Astrocyte (in vitro differentiated cells and primary cell): ENCODE measurements at places on chromosomes 7 and 10. TPM values are rescaled to one million over a fixed set of nuclear protein-coding genes. Genes with fewer than 3 reads are reported as not detected.

CCL24 gene
- not detected in 2 replicates for total RNA-seq

DNA sequence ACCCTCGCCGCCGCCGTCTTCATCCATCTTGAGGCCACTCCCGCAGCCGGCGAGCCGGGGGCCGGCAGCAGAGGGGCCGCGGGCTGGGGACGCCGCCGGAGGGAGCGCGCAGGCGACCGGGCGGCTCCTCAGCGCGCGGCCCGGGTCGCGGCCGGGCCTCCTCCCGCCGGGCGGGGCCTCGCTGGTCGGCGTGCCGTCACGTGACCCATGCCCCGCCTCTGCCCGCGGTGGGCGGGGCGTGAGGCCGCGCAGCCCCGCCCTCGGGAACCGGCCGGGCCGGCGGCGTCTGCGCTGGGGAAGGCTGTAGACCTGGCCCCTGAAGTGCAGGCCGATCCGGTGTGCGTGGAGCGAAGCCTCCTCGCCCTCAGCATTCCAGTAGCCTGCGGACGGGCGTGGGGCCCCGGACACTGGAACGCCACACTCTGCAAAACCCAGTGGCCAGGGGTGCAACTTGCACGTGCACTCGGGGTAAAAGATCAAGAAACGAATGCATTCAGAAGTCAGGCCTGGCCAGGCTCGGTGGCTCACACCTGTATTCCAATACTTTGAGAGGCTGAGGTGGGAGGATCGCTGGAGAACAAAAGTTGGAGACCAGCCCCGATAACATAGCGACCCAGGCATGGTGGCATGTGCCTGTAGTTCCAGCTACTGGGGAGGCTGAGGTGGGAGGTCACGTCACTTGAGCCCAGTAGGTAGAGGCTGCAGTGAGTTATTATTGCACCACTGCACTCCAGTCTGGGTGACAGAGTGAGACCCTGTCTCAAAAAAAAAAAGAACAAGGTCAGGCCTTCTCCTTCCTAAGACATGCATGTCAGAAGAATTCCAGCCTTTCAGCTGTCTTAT, at the start of gene CYTH3:
CYTH3 (minus strand) TSS at position 144 of the 843 bp plus-strand sequence; CDS start at position 27, 117 bp downstream.
- no peak for DNase-seq

GRCh38 chr10:84166620-84167288, 6.8 kb upstream of the GPR15LG start:
- no peak for DNase-seq

- DNase-seq: peak; percentile 7
Measured at GRCh38 chr7:21256310-21256877, 171.5 kb upstream of the SP4 start.

DNA sequence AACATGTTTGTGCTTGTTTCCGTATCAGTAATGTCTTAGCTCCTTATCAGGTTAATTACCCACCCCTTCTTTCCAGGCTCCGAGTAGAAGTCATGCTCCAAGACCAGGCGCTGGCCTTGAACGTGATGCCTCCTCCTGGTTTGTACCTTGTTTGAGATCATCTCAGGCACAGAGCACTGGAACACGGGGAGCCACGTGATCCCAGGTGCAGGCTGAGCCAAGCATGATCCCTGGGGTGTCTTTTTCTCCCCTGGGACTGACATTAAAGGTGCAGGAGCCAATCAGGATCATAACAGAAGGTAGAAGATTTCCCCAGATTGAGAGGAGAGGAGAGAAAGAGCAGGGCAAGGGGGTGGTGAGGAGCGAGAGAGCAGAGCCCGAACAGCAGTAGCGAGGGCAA, 626.1 kb upstream of the GALNT17 start:
- DNase-seq: no peak

NXPH1 gene
- total RNA-seq: 0.16 TPM in 1 of 2 replicates, not detected in the other

DNA sequence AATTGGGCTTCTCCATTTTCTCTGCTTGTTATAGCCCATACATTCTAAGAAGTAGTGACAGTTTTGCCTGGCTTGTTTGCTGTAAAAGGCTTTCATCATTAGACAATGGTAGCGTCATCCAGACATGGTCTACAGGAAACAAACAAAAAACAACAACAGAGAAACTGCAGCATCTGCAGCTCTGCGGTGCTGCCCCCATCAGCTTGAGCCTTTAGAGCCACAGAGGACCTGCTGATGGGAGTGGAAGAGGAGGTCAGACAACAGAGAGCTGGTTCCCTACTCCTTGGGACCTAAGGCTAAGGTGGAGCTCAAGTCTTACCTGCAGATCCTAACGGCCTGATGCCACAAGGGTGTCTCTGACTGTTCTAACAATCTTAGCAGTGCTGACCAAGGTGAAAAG, 3.1 kb downstream of the INA start:
- DNase-seq: no peak
